Astrocyte of the spinal cord (primary cell): ENCODE measurements at places on chromosomes 1 and 21.

DNA sequence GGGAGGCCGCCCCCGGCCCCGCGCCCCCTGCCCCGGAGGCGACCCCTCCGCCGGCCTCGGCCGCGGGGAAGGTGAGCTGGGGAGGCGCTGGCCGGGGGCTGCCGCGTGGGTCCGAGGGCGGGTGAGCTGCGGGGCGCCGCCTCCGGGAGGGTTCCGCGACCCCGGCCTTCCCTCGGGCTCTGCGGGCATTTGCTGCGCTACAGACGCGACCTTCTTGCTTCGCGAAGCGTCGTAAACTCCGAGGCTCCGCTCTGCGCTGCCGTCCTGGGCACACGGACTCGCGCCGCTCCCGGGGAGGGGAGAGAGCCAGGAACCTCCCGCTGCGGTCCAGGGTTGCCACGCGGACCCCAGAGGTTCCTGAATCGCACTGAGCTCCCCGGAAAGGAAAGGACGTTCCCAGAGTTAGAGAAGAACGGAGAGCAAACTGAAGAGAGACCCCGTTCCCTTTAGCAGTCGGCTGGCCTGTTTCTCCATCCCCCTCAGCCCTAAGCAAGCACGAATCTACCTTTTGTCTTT, 345 bp downstream of the SLX9 start:
- no peak for DNase-seq

DNA sequence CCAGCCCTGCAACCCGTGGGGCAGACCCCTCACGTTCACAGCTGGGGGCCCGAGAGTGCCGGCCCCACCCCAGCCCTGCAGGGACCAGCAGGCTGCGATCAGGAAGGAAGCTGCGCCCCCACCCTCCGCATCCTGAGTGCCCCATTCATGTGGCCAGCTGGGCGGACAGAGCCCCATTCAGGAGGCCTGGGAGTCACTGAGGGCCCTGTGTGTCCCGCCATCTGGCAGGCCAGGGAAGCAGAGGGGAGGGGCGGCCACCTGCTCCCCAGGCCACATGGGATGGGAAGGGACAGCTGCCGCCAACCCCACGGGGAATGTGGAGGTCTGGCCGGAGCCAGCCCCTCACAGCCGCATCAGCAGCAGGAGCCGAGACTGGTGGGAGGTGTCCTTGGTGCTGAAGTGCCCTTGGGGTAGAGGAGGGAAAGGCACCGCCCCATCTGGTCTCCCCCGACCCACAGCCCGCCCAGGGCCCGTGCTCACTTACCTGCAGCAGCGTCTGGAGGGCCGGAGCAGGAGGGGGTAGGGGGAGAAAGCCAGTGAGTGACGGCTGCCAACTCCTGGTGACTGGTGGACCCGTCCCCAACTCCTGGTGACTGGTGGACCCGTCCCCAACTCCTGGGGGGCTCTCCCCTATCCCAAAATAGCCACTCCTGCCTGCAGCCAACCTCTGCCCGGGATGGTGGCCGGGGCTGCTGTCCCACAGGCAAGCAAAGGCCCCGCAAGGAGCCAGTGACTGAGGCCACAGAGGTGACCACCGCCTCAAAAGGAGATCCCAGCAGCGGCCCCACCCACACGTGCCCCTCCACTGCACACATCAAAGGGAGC, 8.7 kb downstream of the ACAP3 start:
- no peak for DNase-seq

GRCh38 chr1:45314266-45314665, 12.4 kb upstream of the HPDL start:
- no peak for DNase-seq

GRCh38 chr1:168007691-168008090, 70.8 kb upstream of the MPC2 start:
- no peak for DNase-seq

DNA sequence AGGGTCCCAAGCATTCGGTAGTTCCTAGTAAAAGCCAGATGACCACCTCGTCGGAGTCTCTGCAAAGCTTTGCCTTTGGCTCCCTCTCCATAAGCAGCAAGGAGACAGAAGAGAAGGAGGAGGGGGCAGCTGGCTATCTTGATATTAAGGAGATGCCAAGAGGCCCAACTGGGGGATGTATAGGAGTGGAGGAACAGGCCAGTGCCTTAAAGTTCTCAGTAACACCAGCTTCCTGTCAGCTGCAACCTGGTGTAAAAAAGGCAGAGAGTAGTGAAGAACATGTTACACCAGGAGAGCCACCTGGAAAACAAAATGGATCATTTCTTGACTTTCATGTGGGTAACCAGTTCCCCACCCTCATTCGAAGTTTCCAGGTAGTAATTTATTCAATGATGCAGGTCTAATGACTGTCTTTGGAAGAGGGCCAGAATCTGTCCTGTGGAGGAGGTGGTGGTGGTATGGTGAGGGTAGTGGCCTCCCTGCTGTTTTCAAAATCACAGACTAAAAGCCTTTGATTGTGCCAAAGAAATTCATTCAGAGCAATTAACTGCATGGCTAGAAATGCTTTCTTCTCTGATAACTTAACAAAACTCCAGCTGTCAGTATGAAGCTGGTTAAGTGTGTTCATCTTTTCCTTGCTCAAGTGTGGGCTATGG, 27.3 kb downstream of the TMEM200B start:
- DNase-seq = no peak

- DNase-seq = no peak
Measured at GRCh38 chr1:169946206-169946605, 52.5 kb upstream of the SCYL3 start.

DNA sequence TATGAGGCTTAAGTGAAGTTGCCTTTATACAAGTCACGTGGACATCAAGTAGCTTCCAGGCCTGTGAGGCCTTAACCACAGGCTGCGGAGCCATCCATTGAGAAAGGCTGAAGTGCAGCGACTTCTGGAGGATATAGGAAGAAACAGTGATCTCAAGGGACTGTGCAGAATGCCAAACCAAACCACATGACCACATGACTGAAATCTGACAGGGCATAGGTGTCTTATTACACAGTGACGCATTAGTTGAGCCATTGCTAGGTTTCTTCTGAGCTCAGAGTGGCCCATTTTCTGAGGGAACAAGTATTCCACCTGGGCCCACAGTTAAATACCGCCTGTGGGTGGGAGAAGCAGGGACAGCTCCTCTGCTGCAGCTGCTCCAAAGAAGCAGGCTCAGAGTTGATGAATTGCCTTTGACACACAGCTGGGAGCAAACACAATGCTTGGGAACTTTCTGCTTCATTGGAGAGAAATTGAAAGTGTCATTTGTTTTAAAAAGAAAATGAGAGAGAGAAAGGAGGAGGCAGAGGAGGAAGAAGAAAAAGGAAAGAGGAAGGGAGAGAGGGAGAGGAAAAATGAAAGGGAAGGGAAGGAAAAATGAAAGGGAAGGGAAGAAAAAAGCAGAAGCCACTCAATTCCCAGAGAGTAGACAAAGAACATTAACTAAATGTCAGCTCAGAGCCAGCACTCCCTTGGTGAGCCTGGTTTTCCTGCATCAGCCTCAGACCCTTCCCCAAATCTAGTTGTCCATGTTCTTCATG, 94.4 kb downstream of the COLGALT2 start:
- peak; percentile 99 for DNase-seq

DNA sequence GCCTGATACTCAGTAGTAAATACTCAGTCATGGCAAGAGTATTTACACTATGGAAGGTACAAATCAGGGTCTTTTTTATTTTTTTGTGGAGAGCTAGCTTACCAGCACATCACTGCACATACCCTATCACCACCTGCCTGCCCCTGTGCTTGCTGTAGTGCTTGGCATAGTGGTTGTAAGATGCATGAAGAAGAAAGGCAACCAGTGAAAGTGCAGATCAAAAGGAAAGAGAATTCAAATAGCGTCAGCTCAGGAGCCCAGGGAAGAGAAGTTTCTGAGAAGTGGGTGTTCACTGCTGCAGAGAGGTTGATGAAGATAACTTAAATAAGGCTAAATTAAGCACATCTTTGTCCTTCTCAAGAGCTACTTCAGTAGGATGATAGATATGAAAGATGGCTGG, 76.0 kb downstream of the DTL start:
- DNase-seq = no peak

- DNase-seq = no peak
Measured at GRCh38 chr21:35482933-35483662, 434.0 kb upstream of the RUNX1 start.
